Progenitor cell of endocrine pancreas (in vitro differentiated cells): ENCODE measurements at places on chromosomes 2 and 18.

GRCh38 chr2:157743051-157743450 is 114.4 kb upstream of the ACVR1C start:
- DNase-seq, result no peak

- DNase-seq, result no peak
Measured at GRCh38 chr2:235416858-235417499, 76.9 kb upstream of the AGAP1 start.

GRCh38 chr2:171174075-171174474 is 13.4 kb upstream of the TLK1 start:
- no peak for DNase-seq

GRCh38 chr2:171317492-171318125 is 116.2 kb downstream of the METTL8 start:
- DNase-seq, result no peak

GRCh38 chr2:220937245-220937644 is 634.9 kb downstream of the EPHA4 start:
- no peak for DNase-seq

- DNase-seq, result no peak
Measured at GRCh38 chr2:174545240-174545639, 52.4 kb downstream of the WIPF1 start.

DNA sequence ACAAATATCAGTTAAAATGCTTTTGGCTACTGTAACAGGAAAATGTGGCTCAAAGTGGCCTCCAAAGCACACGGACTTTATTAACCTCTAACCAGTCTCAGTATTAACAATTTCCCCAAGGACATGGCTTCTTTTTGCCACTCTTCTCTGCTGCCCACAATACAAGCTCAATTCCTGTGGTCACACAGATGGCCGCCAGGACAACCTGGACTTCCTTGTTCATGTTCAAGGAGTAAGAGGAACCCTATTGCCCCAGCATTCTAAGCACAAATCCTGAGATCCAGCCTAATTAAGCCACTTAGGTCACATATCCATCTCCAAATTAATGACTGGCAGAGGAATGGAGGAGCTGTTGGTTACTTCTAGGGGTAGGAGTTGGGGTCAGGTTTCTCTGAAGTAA is 38.2 kb downstream of the AOX1 start:
- no peak for DNase-seq

DNA sequence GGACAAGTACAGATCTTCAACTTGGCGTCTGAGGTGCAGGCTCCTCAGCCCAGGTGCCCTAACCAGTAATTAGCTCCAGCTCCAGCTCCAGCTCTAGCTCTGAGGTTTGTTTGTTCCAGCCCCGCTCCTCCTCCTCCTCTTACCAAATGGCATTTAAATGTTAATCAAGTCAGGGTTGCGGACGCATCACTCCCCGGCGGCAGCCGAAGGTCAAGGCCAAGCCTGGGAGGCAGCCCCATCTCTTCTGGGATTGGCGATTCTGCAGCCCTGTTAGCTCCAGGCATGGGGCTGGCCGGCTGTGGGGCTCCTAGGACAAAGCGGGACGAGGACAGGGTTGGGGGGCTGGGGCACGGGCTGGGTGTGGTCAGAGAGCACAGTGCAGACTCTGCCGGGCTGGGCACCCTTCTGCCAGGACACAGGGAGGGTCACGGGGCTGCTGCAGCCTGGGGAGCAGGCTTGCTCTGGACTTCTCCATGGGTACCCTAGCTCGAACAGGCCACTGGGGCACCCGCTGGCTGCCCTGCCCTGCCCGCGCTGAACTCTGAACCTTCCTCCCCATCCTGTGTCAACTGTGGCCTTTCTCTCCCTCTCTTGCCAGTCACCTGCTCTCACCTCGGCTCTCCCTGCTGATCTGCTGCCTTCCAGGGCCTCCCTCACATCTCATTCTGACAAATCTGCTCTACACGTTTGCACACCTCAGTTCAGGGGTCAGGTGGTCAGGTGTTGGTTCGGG is 203.3 kb downstream of the CELF4 start:
- DNase-seq, result no peak

DNA sequence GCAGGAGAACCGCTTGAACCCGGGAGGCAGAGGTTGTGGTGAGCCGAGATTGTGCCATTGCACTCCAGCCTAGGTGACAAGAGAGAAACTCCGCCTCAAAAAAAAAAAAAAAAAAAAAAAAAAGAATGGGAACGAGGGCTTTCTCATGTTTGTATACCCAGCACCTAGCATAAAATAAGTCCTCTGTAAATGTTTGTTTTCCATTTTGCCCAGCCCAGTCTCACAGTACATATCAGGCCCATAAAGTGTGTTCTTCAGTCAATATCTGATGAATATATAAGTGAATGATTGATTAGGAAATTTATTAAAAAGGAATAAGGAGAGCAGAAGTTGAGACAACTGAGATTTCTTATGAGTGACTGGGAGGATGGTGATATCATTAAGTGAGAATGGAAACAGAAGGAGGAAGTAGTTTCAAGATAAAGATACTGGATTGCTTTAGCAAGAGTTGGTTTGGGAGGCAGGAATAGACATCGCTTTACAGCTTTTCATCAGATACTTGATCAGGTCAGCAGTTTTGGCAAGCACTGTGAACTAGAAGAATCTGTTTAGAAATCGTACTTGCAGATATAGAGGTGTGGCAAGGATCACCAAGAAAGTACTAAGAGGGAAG is 327.5 kb downstream of the KIAA1328 start:
- no peak for DNase-seq

- no peak for DNase-seq
Measured at GRCh38 chr18:76821356-76821874, 942 bp upstream of the ZNF236 start.

DNA sequence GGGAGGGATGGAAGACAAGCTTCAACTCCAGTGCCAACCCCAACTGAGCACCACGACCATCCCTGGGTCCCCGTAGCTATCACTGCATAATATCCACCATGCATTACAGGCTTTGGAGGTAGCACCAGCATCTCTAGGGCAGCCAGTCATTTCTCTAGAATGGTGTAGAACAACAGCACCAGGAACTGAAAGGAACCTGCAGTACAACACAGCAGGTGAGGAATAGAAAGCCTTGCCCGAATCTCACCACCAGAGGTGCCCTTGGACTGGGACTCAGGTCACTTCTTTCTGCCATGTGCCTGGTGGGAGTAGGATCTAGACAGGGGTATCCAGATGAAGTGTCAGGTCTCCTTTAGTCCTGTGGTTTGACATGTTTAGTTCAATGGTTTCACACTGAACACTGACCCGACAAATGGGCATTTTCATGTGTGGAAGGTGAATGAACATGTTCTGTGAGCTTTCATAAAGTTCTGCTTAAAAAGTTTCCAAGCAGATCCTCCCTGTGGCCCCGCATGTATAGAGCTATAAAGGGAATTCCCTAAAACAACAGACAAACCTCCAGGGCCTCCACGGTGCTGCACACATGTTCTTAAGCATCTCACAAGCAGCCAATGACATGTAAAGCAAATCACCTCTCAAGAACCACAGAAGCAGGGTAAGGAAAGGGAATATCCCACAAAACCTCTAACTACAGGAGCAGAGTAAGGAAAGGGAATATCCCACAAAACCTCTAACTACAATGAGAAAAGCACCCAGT is 208.3 kb downstream of the AFF3 start:
- DNase-seq, result no peak

DNA sequence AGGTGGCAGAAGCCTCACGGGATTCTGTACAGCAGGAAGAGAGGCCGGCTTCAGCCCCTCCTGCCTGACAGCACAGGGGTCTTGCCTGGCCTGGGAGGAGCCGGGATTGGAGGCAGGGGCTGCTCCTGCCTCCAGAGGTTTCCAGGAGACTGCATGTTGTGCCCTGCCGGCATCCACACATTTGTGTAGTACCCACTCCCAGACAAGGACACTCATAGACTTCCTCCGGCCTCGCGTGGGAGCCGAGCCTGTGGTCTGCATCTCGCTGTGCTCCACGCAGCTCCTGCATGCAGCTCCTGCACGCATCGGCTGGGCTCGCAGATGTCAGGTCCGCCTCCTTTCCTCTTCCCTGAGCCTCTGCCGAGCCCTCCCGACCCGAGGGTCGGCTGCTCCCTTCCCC is 34.7 kb downstream of the TPO start:
- DNase-seq, result no peak

GRCh38 chr2:120669121-120669952 is 66.3 kb upstream of the GLI2 start:
- peak; percentile 37 for DNase-seq

DNA sequence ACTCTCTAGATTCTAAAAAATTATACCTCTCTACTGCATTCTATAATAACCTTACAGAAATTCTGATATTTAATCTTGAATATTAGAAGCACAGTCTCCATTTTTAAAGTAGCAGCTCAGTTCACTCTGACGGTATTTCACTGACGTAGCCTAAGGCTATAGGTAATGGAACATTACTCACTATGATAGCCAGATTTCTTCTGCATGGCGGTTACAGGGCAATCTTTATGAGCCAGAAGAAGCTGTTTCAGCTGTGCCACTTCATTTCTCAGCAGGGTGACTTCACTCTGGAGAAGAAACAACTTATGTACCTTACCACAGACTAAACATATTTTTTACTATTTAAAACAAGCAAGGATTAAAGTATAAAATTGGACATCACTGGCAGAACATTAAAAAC is 75.3 kb upstream of the CHN1 start:
- DNase-seq, result no peak

- no peak for DNase-seq
Measured at GRCh38 chr2:33373986-33374385, 102.5 kb upstream of the RASGRP3 start.

- no peak for DNase-seq
Measured at GRCh38 chr2:68282811-68283418, 30.6 kb upstream of the PPP3R1 start.

DNA sequence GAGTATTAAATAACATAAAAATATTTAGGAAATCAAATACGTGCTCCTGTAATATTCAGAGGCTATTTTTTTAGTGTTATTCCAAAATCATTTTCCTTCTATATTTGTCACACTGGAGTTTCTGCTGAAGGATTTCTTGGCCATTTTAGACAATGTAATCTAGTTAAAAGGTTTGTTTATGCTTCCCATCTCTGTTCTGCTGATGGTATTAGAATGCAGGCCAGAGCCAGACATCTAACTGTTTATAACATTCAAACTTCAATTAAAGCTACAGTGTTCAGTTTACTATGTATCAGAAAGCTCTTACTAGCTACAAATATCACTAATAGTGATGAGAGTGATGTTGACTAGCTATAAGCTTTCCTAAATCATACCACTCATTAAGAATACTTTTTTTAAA is 7.9 kb downstream of the MBD5 start:
- DNase-seq, result no peak
